Effector memory CD4-positive, alpha-beta T cell (primary cell): ENCODE measurements at places on chromosomes 1 and 21.

DNA sequence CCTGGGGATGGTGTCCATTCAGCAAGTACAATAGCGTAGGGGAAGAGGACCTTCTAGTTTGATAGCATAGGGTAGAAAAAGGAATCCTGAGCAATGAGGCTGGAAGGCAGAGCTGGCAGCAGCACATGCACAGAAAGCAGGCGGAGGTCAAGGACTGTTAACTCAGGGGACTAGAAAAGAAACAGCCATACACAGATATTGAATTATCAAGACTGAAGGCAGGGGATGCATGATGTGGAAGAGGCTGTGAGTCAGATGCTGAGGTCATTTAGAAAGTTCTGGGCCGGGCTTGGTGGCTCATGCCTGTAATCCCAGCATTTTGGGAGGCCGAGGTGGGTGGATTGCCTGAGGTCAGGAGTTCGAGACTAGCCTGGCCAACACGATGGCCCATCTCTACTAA lies 65.6 kb downstream of the OPTC start:
- H3K27ac ChIP-seq, result no peak overlapping the region
- no peak overlapping the region for H3K4me3 ChIP-seq
- H3K36me3 ChIP-seq, result no peaks in the 10 kb centered on the region
- DNase-seq, result no peak

DNA sequence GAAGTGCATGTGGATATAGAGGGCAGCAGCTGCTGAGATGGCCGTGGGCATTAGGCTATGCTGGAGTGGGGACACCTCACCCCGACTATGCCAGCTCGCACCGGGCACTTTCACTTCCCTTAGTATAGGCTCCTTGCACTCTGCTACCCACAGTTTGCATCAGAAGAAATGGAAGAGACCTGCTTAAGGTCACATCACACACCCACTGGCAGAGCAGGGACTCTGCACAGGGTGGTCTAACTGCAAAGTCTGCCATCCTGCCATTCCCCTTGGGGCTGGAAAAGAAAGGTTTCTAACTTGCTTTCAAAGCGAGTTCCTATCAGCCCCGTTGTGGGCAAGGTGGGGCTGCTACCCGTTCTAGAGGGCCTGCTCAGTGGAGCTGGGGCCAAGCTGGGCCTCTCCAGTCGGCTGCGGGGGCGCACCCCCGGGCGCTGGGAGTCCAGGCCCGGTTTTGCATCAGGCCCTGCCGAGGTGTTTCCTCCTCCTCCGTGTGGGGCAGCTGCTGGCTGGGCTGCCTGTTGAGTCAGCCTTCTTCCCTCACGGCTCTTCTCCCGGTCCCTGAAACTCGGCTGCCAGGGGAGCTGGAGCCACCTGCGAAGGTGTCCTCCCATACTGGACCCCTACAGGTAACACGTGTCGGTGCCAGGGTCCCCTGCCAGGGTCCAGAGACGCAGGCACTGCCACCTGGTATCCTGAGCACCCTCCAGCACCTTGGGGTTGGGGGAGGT lies at the start of gene SYTL1:
SYTL1 (plus strand) TSS at position 498 of the 728 bp plus-strand sequence. CDS start 3,313 bp downstream, outside the sequence.
- DNase-seq, result peak; percentile 41
- H3K27me3 ChIP-seq, result no peaks in the 10 kb centered on the region
- peak within 1 kb of the TSS; percentile 87 for H3K27ac ChIP-seq
- peaks cover 32% of the 10 kb centered on the region for H3K4me1 ChIP-seq

DNA sequence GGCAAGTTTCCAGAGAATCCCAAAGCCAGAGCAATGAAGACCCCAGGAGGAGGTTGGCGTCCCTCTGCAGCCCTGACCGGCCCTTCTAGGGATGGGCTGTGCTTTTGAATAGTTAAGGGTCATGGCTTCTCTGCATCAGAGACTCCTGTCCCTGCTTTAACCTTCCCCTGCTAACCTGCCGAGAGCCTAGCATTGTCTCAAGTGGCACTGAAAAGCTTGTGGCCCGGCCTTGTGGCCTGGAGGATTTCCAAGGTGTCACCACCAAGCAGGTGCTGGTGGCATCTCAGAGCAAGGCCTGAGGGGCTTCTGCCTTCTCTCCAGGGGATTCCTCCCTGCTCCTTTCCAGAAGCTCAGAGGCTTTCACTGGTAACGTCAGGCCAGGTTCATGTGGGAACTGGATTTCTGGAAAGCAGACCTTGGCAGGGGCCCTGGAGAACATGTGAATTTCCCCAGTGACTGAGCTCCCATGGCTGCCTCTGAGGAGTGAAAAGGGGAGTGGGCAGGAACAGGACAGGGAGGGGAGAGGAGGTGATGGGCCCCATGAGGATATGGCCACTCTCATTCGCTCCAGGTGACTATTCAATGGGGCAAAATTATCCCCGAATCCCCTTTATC lies 409.9 kb downstream of the PTPRU start:
- no peak overlapping the region for H3K4me3 ChIP-seq
- H3K27me3 ChIP-seq, result peaks cover 5% of the 10 kb centered on the region
- no peak for DNase-seq
- H3K27ac ChIP-seq, result no peak overlapping the region
- no peaks in the 10 kb centered on the region for H3K36me3 ChIP-seq

- no peak overlapping the region for H3K27ac ChIP-seq
- no peak overlapping the region for H3K4me3 ChIP-seq
- H3K27me3 ChIP-seq, result no peaks in the 10 kb centered on the region
These were observed 319.0 kb upstream of the SNX7 start for GRCh38 chr1:98342566-98342965.

GRCh38 chr1:220572416-220572815 lies 44.5 kb downstream of the MARK1 start:
- H3K4me3 ChIP-seq, result no peak overlapping the region
- peaks cover 3% of the 10 kb centered on the region for H3K27me3 ChIP-seq
- no peaks in the 10 kb centered on the region for H3K36me3 ChIP-seq
- DNase-seq, result no peak

DNA sequence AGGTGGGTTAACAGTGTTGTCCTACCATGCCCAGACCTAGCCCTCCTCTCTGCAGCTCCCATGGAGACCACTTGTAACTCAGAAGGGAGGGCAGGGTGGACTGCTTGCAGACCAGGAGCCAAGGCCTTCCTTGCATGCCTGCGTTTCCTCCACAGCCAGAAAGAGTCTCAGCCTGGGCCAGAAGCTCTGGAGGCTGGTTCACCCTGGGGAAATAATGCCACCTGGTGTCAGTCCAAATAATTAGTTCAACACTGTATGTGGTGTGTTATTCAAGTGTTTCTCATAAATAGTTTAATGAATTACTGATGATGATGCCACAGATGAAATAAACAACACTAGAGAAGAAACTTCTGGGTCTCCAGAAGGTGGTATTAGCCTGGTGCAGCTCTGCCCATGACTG lies 16.9 kb upstream of the VANGL1 start:
- no peaks in the 10 kb centered on the region for H3K36me3 ChIP-seq
- no peaks in the 10 kb centered on the region for H3K4me1 ChIP-seq
- no peak overlapping the region for H3K4me3 ChIP-seq
- H3K27me3 ChIP-seq, result no peaks in the 10 kb centered on the region
- H3K27ac ChIP-seq, result no peak overlapping the region
- DNase-seq, result no peak

- peaks cover 43% of the 10 kb centered on the region for H3K4me1 ChIP-seq
- no peaks in the 10 kb centered on the region for H3K36me3 ChIP-seq
- DNase-seq, result no peak
- H3K27ac ChIP-seq, result peak overlapping the region; percentile 76
- peak overlapping the region; percentile 14 for H3K4me3 ChIP-seq
- no peaks in the 10 kb centered on the region for H3K27me3 ChIP-seq
These were observed 5.7 kb downstream of the CNST start for GRCh38 chr1:246571953-246572352.

DNA sequence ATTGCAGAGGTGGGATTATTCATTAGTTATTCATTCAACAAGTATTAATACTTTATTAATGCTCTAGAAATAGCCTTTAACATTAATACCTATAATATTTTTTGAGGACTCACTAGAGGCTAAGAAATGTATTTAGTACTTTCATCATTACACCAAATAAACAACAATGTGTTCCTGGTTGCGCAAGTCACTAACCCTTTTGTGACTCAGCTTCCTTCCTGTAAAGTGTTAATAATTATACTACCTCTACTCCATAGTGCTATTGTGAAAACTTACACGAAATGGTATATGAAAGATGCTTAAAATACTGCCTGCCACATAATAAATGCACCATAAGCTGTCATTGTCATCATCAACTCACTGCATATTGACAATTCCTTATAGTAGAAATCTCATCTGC lies 431.0 kb downstream of the DPYD start:
- no peaks in the 10 kb centered on the region for H3K4me1 ChIP-seq
- H3K4me3 ChIP-seq, result no peak overlapping the region
- no peak for DNase-seq
- no peaks in the 10 kb centered on the region for H3K36me3 ChIP-seq
- H3K27ac ChIP-seq, result no peak overlapping the region
- H3K27me3 ChIP-seq, result no peaks in the 10 kb centered on the region

- no peak overlapping the region for H3K27ac ChIP-seq
- no peaks in the 10 kb centered on the region for H3K36me3 ChIP-seq
- no peak for DNase-seq
- H3K27me3 ChIP-seq, result no peaks in the 10 kb centered on the region
- no peaks in the 10 kb centered on the region for H3K4me1 ChIP-seq
- H3K4me3 ChIP-seq, result no peak overlapping the region
These were observed 109.6 kb downstream of the ZBTB18 start for GRCh38 chr1:244160455-244161235.

DNA sequence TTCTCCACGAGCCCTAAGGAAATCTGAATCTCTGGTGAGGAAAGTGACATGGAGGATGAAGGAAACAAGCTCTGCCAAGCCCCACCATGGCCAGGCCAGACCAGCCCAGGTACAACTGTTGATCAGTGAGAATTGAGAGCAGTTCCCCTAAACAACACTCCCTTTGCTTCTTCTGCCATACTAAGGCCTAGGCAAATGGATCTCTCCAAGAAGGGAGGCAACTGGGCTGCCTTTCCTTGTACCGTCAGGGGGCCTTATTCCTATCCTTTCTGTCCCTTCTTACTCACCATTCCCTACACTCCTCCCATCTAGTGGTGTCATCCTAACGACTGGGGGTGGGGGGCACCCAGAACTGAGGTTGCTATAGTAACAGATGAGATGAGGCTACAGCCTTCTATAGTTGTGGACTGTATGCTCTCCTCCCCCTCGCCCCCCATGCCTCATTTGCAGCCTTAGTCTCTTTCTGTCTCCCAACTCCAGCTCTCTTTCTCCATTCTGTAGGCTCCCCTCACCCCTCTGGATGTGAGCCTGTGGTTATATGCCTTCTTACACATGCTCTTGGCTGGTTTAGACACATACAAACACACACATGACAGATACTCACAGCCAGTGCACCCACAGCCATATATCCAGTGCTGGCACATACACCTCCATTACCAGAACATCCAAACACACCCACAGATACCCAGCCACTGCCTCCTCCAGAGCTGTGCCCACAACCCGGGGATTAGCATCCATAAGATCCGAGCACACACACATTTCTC lies 3.6 kb downstream of the PEA15 start:
- H3K27ac ChIP-seq, result no peak overlapping the region
- H3K4me3 ChIP-seq, result no peak overlapping the region
- H3K36me3 ChIP-seq, result peaks cover 15% of the 10 kb centered on the region
- DNase-seq, result no peak
- peaks cover 12% of the 10 kb centered on the region for H3K4me1 ChIP-seq

DNA sequence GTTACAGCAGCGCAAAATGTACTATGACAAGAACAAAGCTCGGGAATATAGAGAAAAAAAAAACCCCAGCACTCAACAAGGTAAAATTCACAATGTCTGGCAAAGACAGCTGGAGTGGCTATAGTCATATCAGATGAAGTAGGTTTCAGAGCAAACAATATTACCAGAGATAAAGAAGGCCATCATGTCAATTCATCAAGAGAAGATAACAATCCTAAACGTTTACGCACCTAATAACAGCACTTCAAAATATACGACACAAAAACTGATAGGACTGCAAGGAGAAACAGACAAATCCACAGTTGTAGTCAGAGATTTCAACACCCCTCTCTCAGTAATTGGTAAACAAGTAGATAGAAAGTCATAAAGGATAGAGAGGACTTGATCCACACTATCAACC lies 455.2 kb downstream of the PTPRU start:
- no peak for DNase-seq
- H3K4me3 ChIP-seq, result no peak overlapping the region
- H3K4me1 ChIP-seq, result no peaks in the 10 kb centered on the region
- H3K27ac ChIP-seq, result no peak overlapping the region
- no peaks in the 10 kb centered on the region for H3K36me3 ChIP-seq
- H3K27me3 ChIP-seq, result no peaks in the 10 kb centered on the region

- H3K27ac ChIP-seq, result peak overlapping the region; percentile 93
- H3K4me3 ChIP-seq, result peak overlapping the region; percentile 94
- no peaks in the 10 kb centered on the region for H3K36me3 ChIP-seq
- no peaks in the 10 kb centered on the region for H3K27me3 ChIP-seq
- peak; percentile 42 for DNase-seq
These were observed 202.1 kb upstream of the SGIP1 start for GRCh38 chr1:66331658-66332547.

GRCh38 chr1:203335503-203335902 lies 15.4 kb downstream of the FMOD start:
- H3K27me3 ChIP-seq, result no peaks in the 10 kb centered on the region
- H3K36me3 ChIP-seq, result no peaks in the 10 kb centered on the region
- no peak overlapping the region for H3K27ac ChIP-seq

- no peaks in the 10 kb centered on the region for H3K36me3 ChIP-seq
- H3K27me3 ChIP-seq, result no peaks in the 10 kb centered on the region
- no peak for DNase-seq
- H3K27ac ChIP-seq, result no peak overlapping the region
These were observed 53.1 kb downstream of the FOXO6 start for GRCh38 chr1:41414296-41414695.

- no peaks in the 10 kb centered on the region for H3K4me1 ChIP-seq
- H3K36me3 ChIP-seq, result no peaks in the 10 kb centered on the region
- H3K27me3 ChIP-seq, result no peaks in the 10 kb centered on the region
- no peak for DNase-seq
- no peak overlapping the region for H3K4me3 ChIP-seq
- H3K27ac ChIP-seq, result no peak overlapping the region
These were observed 3.7 kb upstream of the NR1I3 start for GRCh38 chr1:161241682-161242081.

GRCh38 chr1:171794085-171794484 lies 12.6 kb downstream of the METTL13 start:
- peaks cover 76% of the 10 kb centered on the region for H3K36me3 ChIP-seq
- H3K4me1 ChIP-seq, result no peaks in the 10 kb centered on the region
- no peak overlapping the region for H3K27ac ChIP-seq
- DNase-seq, result no peak
- H3K27me3 ChIP-seq, result no peaks in the 10 kb centered on the region
- no peak overlapping the region for H3K4me3 ChIP-seq

- peak overlapping the region; percentile 92 for H3K27ac ChIP-seq
- H3K27me3 ChIP-seq, result no peaks in the 10 kb centered on the region
- no peaks in the 10 kb centered on the region for H3K36me3 ChIP-seq
These were observed 697 bp downstream of the AGO3 start for GRCh38 chr1:35931446-35932157.

- H3K36me3 ChIP-seq, result no peaks in the 10 kb centered on the region
- H3K27ac ChIP-seq, result no peak overlapping the region
- no peak for DNase-seq
- H3K4me3 ChIP-seq, result no peak overlapping the region
- H3K4me1 ChIP-seq, result no peaks in the 10 kb centered on the region
These were observed 2.4 kb downstream of the PLPP3 start for GRCh38 chr1:56576880-56577405.

GRCh38 chr1:231487910-231488309 lies 40.6 kb upstream of the TSNAX start:
- no peak for DNase-seq
- no peaks in the 10 kb centered on the region for H3K4me1 ChIP-seq
- H3K27ac ChIP-seq, result no peak overlapping the region
- peaks cover 5% of the 10 kb centered on the region for H3K27me3 ChIP-seq
- H3K36me3 ChIP-seq, result no peaks in the 10 kb centered on the region
- H3K4me3 ChIP-seq, result no peak overlapping the region

- no peaks in the 10 kb centered on the region for H3K36me3 ChIP-seq
- no peak for DNase-seq
- H3K27ac ChIP-seq, result no peak overlapping the region
- no peaks in the 10 kb centered on the region for H3K4me1 ChIP-seq
These were observed 49.0 kb downstream of the SLX9 start for GRCh38 chr21:44988607-44989536.
